Activated naive CD8-positive, alpha-beta T cell treated with anti-CD3 and anti-CD28 coated beads, Interleukin-2, amount 10 ng/mL, durations not matched to agents 7 days and 5 days (primary cell): ENCODE measurements at places on chromosomes 3 and 15. TPM values are rescaled to one million over a fixed set of nuclear protein-coding genes. Genes with fewer than 3 reads are reported as not detected.

GRCh38 chr3:11587766-11588165 is 55.9 kb downstream of the VGLL4 start:
- peaks cover 6% of the 10 kb centered on the region for H3K36me3 ChIP-seq
- H3K4me1 ChIP-seq: peaks cover 30% of the 10 kb centered on the region
- no peaks in the 10 kb centered on the region for H3K27me3 ChIP-seq
- DNase-seq: no peak

GRCh38 chr3:127275287-127275781 is 12.5 kb downstream of the PRR20G start:
- peaks cover 2% of the 10 kb centered on the region for H3K27me3 ChIP-seq
- DNase-seq: no peak
- H3K4me3 ChIP-seq: no peak overlapping the region
- H3K36me3 ChIP-seq: no peaks in the 10 kb centered on the region
- peaks cover 2% of the 10 kb centered on the region for H3K4me1 ChIP-seq

GRCh38 chr3:20480786-20481365 is 294.9 kb upstream of the SGO1 start:
- no peak overlapping the region for H3K27ac ChIP-seq
- H3K4me1 ChIP-seq: no peaks in the 10 kb centered on the region
- no peak overlapping the region for H3K4me3 ChIP-seq
- DNase-seq: no peak

- no peak overlapping the region for H3K4me3 ChIP-seq
- peaks cover 63% of the 10 kb centered on the region for H3K4me1 ChIP-seq
- peaks cover 74% of the 10 kb centered on the region for H3K36me3 ChIP-seq
- DNase-seq: no peak
- H3K27me3 ChIP-seq: no peaks in the 10 kb centered on the region
These were observed 9.2 kb downstream of the FYCO1 start for GRCh38 chr3:45986303-45986982.

DNA sequence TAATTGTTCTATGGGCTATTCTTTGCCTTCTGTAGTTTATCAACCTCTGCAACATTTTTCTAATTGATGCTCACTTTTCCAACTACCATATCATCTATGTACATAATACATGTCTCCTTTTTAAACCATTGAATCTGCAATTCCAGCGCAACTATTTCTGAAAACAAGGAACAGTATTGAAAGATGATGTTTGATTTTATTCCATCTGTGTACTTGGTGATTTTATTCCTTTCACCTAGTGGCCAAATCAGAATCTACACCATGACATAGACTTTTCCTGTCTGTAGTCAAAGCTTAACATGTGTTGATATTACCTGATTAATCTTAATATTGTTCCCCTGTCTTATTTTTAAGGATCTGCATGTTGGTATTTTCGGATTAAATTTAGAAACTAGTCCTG is 13.0 kb downstream of the NKTR start:
- H3K36me3 ChIP-seq: peaks cover 15% of the 10 kb centered on the region
- no peak overlapping the region for H3K4me3 ChIP-seq
- H3K27ac ChIP-seq: no peak overlapping the region
- peaks cover 39% of the 10 kb centered on the region for H3K4me1 ChIP-seq

DNA sequence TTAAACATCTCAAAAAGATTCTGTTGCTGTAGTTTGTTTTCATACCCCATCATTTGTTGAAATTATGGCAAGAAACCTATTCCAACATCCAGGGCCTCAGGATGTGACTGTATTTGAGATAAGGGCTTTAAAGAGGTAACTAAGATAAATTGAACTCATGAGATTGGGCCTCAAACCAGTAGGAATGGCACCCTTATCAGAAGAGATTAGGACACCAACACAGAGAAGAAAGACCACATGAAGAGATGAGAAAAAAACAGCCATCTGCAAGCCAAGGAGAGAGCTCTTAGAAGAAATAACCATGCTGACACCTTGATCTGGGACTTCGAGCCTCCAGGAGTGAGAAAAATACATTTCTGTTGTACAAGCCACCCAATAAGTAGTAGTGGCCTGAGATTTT is 157.7 kb downstream of the CGGBP1 start:
- no peaks in the 10 kb centered on the region for H3K36me3 ChIP-seq
- H3K4me3 ChIP-seq: no peak overlapping the region
- H3K27me3 ChIP-seq: no peaks in the 10 kb centered on the region
- DNase-seq: no peak

GRCh38 chr3:102348904-102349303 is 85.9 kb upstream of the ZPLD1 start:
- no peaks in the 10 kb centered on the region for H3K36me3 ChIP-seq
- no peak overlapping the region for H3K27ac ChIP-seq
- H3K4me1 ChIP-seq: no peaks in the 10 kb centered on the region
- DNase-seq: no peak
- no peak overlapping the region for H3K4me3 ChIP-seq

GRCh38 chr3:143089965-143090364 is 29.6 kb upstream of the CHST2 start:
- no peaks in the 10 kb centered on the region for H3K27me3 ChIP-seq
- no peak overlapping the region for H3K4me3 ChIP-seq
- DNase-seq: no peak
- no peak overlapping the region for H3K27ac ChIP-seq
- no peaks in the 10 kb centered on the region for H3K36me3 ChIP-seq

DNA sequence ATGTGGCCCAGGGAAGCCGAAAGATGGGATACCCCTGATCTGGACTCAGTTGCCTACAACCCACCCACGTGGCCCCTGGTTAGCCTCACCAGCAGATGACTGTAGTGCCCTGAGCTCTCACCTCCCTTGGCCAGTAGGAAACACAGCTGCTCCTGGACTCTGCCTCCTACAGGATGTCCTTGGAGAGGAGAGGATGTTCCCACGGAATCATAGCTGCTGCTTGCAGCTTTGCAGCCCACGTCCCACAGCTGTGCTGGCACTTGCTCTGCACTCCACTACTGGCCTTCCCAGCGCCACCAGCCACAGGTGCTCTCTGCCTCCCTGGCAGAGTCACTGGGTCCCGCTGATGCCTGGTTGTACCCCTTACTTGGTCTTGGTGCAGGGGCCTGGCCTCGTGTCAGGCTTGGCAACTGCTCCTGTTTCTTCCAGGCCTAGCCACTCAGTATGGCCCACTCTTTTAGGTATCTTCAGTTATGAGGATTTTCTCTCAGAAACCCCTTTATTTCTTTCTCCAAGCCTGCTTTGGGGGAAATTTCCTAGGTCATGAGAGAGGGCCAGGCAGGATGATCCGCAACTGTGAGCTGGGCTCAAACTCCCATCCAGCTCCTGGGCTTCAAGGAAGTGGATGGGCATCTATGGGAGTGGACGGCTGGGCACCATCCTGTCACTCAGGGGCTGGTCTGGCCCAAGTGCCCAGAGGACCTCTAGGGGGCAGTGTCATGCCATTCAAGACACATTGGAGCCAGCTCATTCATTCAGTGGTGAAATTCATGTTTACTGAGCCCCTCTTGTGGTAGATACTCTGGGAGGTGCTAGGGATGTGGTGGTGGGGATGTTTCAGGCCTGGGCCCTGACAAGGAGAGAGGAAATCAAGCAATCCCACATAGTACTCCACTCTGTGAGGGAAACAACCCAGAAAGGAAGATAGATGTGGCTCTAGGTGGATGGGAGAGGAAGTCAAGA is 16.2 kb upstream of the VILL start:
- DNase-seq: peak; percentile 65
- no peak overlapping the region for H3K27ac ChIP-seq
- no peak overlapping the region for H3K4me3 ChIP-seq
- no peaks in the 10 kb centered on the region for H3K27me3 ChIP-seq

- H3K4me1 ChIP-seq: no peaks in the 10 kb centered on the region
- no peak for DNase-seq
- no peak overlapping the region for H3K27ac ChIP-seq
- no peaks in the 10 kb centered on the region for H3K36me3 ChIP-seq
These were observed 67.0 kb upstream of the SAMMSON start for GRCh38 chr3:69932501-69932900.

Gene STAC
- total RNA-seq: not detected

Gene PLA2G4D
- not detected for total RNA-seq
